CD4-positive, CD25-positive, alpha-beta regulatory T cell (primary cell): ENCODE measurements at places on chromosomes 1 and 21.

- peak; percentile 84 for DNase-seq
Observed at GRCh38 chr1:226064816-226065248, 2.3 kb downstream of the H3-3A start.

GRCh38 chr1:206442101-206442500, 28.2 kb upstream of the IKBKE start:
- DNase-seq, result no peak

- DNase-seq, result no peak
Observed at GRCh38 chr1:113912594-113913311, 7.6 kb downstream of the DCLRE1B start.

GRCh38 chr1:25255706-25256577, 8.7 kb upstream of the RSRP1 start:
- no peak for DNase-seq

GRCh38 chr1:218349348-218350034, 4.4 kb downstream of the TGFB2 start:
- DNase-seq, result no peak

DNA sequence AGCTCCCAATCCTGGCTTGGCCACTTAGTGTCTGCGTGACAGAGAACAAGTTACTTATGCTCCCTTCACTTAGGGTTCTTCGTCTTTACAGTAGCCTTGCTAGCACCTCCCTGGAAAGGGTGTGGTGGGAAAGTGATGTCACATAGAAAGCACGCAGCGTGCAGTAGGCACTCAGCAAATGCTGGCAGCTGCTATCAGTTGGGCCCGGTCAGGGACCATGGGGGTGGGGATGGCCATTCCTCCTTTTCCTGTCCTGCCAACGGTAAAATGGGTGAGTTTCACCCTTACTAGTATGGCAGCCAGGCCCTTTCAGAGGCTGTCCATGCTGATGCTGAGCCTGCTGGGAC, 6.2 kb upstream of the KCNA10 start:
- DNase-seq, result no peak

DNA sequence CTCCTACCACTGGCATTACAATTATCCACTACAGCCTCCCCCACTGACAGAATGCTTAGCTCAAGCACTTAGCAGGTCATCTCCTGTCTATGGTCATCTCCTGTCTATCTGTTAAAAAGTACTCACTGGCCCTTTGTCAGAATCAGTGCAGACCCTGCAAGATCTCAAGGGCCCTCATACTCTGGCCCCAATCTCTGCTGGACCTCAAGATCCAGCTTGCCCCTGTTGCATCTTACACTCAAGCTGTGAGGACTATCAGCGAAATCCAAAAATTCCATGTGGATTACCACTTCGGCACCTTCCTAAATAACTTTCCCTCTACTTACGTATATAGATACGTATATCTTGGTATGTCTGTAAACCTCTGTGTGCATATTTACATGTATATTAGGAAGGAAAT, 101.6 kb downstream of the VAV3 start:
- DNase-seq, result no peak

GRCh38 chr1:156172696-156173470, 19.5 kb downstream of the SEMA4A start:
- DNase-seq, result no peak

DNA sequence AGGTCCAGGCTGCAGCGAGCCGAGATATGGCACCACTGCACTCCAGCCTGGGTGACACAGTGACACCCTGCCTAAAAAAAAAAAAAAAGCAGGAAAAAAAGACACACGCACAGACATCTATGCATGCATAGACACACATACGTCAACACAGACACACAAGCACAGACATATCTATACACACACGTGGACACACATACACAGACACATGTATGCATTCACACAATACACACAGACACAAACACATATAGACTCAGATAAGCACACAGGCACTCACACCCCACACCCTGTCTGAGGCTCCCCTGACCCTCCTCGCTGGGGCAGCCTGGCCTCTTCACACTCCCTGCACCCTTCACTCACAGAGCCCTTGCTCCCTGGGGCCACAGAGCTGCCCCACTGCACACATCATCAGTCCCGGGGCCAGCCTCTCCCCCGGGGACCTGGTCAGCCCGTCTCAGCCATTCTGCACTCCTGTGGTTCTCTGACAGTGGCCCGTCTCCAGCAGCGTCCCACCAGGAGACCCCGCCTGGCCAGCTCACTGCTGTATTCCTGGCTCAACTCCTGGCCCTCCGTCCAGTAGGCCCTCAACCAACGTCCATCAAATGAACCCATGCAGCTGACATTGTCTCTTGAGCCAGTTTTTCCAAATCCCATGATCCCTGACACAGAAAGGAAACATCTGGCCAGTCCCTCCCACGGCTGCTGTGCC, 4.6 kb upstream of the PRKCZ start:
- no peak for DNase-seq

- DNase-seq, result no peak
Observed at GRCh38 chr1:209583408-209583807, at the start of gene CAMK1G. Gene CAMK1G (plus strand): TSS chr1:209583714. CDS start chr1:209594984, 11,270 bp downstream.

DNA sequence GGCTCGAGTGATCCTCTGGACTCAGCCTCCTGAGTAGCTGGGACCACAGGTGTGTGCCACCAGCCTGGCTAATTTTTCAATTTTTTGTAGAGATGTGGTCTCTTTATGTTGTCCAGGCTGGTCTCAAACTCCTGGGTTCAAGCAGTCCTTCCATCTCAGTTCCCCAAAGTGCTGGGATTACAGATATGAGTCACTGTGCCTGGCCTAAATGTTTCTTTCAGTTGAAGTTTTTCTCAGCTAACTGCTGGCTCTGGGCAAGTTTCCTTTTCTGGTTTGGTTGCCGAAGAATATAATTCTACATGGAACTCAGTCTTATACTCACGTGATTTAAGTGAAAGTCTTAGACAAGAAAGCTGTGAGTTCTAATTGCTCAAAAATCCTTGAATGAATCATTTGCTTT, 57.0 kb downstream of the SASS6 start:
- DNase-seq, result no peak

DNA sequence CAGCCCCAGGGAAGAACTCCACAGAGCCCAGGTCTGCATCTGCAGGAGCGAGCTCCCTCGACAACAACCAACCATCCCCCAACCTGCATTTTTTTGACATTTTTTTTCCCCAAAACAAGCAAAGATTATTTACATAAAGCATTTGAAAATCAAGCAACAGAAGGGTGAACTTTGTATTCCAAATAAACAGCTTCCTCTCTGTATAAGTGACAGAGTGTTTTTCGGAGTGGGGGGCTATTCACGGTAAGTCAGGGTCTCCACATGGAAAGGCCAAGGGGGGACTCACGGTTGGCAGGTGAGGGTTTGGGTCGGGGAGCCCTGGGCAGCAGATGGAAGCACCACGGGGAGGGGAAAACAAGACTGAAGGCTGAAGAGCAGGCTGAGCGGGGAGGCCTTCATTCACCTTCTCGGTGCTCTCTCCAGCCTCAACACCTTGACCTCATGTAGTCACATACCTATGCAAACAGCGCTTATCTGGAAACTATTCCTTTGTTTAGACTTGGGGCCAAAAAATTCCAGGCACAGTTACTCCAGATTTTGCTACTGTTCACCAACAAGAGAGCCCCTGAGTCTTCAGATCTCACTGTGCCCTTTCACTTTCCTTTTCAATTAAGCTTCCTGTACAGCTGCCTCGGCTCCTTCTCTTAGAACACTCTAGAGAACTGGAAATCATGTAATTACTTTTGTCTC, 27.6 kb downstream of the C2CD2 start:
- peak; percentile 88 for DNase-seq

GRCh38 chr21:15908187-15908586, 178.4 kb downstream of the USP25 start:
- DNase-seq, result no peak

DNA sequence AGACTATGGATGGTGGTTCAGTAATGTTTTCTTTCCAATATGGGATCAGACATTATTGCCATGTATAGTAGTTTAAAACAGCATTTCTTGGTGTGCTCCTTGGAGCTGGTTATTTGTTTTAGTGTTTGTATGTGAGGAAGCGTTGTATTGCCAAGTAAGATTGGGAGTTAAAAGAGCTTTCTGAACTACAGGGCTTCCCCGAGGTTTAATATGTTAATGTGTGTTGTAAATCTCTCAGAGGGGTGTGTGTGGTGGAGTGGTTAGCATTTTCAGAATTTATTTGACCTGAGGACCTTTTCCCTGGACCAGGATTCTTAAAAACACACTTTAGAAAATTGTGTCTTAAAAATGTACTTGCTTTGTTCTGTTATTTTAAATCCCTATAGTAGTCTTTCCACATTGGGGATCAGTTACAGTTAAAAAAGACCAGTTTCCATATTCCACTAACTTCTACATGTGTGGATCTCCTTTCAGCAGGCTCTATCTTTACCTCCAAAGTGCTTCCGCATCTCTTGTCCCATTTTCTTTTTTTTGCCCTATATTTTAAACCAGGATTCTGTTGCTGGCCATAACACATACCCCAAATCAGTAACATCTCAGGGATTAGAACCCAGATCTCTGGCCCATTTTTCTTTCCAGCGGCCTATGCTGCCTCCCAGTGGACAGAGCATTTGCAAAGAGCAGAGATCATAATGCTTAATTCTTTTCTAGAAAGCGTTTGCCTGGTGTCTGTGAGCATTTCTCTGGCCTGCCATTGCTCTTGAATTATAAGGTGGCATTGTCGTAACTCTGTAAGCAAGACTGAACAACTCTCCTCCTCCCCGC, 58.6 kb downstream of the PBX1 start:
- DNase-seq, result no peak

GRCh38 chr1:210707300-210708240, 378.9 kb downstream of the HHAT start:
- DNase-seq, result no peak

GRCh38 chr1:203163891-203164635, 11.6 kb downstream of the MYBPH start:
- DNase-seq, result no peak

DNA sequence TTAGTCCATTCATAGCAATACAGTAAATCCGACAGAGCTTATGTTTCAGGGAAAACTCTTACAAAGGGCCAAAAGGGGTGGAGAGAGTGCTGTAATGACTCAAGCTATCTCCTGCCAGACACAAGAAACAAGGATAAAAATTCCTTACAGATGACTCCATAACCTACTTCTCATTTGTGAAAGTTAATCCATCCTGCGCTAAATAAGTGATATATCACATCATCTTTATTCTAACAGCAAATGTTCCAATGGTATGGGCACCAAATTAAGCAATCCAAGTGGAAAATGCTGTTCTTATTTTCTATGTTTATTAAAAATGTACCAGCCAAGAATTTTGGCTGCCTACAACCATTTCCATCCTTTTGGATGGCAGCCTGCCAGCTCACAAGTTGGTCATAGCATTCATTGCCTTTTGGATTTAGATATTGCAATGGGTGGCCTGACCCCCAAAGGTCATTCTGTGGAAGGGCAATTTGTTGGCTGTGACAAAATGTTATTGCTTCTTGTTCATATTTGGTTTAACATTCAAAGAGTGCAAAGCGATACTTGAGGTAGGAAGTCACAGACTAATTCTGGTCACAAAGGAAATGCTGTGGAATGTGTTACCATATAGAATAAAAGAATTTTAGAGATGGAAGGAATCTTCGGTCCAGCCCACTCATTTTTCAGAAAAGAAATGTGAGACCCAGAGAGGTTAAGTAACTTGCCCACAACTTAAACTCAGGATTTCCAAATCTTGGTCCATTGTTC, 2.8 kb upstream of the ENAH start:
- DNase-seq, result no peak

DNA sequence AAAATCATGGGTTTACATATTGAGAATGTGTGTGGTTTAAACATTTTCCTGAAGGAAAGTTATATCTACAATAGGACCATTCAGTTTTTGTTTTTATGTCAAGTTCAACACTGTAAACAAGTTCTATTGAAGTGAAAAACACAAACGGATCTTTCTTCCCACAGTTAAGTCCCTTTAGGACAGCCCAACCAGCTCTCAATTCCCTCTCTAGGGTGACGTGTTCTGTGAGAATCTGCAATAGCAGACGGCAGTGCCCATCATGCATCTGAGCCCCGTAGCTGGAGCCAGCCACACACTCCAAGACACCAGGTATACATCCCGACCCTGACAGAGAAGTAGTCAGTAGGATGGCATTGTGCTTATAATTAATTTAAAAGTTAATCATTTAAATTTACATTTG, 26.3 kb upstream of the IVNS1ABP start:
- no peak for DNase-seq

DNA sequence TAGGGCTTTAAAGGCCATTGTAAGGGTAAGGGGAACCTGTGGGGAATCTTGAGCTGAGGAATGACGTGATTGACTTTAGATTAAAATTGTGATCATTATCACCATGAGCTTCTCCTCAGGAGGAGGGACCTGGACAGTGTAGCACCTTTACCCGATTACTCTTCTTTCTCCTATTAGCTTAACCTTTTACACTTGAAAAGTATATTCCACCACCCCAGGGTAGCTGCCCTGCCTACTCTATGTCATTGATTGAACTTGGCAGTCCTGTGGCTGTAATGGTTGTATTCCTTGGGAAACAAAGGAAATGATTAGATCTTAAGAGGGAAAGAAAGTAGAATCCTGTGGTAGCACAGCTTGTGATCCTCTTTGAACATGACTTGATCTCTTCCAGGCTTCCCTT, 47.7 kb downstream of the CACHD1 start:
- no peak for DNase-seq

GRCh38 chr1:224763126-224763775, 147.1 kb downstream of the CNIH3 start:
- DNase-seq, result no peak

DNA sequence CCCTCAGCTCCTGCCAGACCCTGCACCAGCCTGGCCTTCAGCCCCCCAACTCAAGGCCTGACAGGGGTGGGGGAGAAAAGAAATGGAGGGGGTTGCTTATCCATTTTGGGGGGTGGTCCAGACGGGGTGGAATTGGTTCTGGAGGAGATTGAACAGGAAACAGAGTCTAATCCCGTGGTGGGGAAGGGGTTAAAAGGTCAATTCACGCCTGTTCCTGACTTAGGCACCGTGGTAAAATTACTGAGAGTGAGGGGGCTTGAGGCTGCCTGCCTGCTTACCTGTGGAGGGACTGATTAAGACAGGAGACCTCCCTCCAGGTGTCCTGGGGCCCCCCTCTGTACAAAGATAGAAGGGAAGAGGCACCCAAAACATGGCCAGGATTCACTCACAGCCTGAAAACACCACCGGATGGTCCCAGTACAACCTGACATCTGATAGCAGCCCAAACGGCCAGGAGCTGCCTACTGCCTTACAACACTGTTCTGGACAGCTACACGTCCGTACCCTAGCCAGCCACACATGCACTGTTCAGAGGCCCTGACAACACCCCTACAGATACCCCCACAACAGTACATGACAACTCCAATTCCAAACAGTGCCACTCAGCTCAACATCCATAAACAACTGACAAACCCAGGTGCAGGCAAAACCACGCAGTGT, 31.8 kb downstream of the AHDC1 start:
- no peak for DNase-seq

DNA sequence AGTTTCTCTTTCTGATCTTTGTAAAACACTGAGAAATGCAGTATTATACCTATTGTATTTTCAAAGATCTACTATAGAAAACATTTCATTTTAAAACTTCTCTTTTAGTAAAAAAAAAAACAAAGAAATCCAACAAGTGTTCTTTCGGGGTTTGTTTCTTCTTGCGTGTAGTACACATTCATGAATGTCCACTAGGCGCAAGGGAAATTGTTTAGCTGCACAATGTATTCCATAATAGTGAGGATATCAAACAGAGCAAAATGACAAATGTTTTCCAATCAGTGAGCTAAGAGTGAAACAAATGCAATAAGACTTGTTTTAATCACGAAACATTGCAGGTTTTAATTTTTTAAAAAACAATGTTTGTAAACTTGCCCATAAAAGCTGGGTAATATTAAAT, 68.6 kb downstream of the LHX8 start:
- DNase-seq, result no peak

- DNase-seq, result no peak
Observed at GRCh38 chr1:109253803-109254620, 4.7 kb downstream of the CELSR2 start.

- peak; percentile 32 for DNase-seq
Observed at GRCh38 chr1:243253211-243253925, 1.7 kb downstream of the CEP170 start.
